Right lobe of liver (tissue), 6 donors: ENCODE measurements at places on chromosomes 7 and 10. TPM values are rescaled to one million over a fixed set of nuclear protein-coding genes. Genes with fewer than 3 reads are reported as not detected.

ADRB1 gene
- total RNA-seq: 0.16 TPM

ACHE gene
- total RNA-seq: 4.9 TPM

ICA1 gene
- total RNA-seq: 3.9 TPM

PNLIPRP2 gene
- not detected for total RNA-seq

FXYD4 gene
- total RNA-seq: not detected

CLCN1 gene
- not detected for total RNA-seq

HOXA1 gene
- 0.19 TPM for total RNA-seq
